ENCODE measurements at places on chromosomes 16 and 17.

- DNase-seq: no peak
Measured at GRCh38 chr16:88356124-88356726, 26.5 kb upstream of the ZNF469 start.

DNA sequence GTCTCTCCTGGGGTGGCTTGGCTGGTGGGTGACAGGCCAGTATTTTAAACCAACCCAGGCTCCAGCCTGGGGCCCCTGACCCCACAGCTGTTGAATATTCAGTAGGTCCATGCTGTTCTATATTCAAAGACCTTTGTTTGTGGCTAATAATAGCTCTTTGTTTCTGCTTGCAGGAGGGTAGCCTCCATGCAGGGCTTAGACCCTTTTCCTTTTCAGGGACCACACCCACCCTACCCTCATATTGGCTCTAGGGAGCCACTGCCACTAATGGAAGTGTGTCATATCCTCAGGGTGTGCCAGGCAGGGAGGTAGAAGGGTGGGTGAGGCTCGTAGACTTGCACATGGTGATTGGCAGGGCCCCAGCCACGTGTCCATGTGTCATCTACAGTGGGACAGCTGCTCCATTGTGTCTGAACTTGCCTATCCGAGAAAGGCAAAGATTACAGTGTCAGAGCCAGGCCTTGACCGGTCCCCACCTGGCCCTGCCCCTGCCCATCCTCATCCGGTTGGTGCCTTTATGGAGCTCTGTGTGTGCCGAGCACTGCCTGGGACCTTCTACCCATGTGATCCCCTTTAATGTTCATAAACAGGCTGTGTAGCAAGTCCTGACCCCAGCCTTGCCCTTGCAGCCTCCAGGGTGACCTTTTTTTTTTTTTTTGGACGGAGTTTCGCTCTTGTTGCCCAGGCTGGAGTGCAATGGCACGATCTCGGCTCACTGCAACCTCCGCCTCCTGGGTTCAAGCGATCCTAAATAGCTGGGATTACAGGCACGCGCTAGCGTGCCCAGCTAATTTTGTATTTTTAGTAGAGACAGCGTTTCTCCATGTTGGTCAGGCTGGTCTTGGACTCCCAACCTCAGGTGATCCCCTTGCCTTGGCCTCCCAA, 22.1 kb downstream of the TMC7 start:
- no peak for DNase-seq

- peak; percentile 41 for DNase-seq
Measured at GRCh38 chr16:30615358-30616091, 5.3 kb upstream of the ZNF689 start.

- no peak for DNase-seq
Measured at GRCh38 chr17:17844079-17844478, 7.3 kb upstream of the SREBF1 start.

DNA sequence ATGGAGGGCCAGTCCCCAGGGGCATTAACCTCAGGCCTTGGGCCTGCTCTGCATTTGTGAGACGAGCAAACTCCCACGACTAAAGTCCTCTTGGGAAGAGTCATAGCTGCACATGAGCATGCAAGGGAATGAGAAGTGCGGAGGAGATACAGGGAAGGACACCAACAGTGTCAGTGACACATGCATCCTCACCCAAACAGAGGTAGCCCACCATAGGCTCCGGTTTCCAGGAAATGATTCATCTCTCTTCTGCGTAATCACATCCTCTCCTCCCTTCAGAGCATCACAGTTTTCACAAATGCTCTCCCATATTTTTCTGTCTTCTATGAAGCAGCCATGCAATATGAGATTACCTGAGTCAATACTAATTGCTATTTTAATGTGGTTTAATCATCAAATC, 725.7 kb upstream of the GOT2 start:
- no peak for DNase-seq

DNA sequence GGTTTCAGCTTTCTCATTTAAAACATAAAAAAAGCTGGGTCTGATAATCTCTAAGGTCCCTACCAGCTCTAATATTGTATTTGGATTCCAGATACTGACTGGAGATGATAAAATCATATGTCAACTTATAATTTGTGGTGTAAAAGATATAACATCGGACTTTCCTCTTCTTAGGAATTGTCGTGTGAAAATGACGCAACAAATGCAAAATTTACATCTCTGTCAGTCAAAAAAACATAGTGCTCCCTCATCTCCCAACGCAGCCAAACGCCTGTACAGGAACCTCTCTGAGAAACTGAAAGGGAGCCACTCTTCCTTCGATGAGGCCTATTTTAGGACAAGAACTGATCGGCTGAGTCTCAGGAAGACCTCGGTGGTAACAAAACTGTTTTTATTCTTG, 197.3 kb downstream of the ANKFN1 start:
- DNase-seq: no peak

GRCh38 chr17:19736071-19736470, 12.0 kb downstream of the ALDH3A1 start:
- DNase-seq: no peak

DNA sequence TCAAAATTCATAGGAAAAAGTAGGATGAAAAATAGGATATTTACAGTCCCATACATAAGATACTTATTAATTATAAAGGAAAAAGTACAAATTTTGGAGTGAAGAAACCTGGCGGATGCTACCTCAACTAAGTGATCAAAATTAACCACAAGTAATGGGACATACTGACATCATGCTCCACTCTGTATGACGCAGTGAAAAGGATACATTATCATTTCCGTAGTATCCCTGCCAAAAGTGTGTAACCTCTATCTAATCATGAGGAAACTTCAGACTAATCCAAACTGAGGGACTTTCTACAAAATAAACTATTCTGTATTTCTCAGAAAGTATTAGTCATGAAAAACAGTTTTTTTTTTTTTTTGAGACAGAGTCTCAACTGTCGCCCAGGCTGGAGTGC, 60.5 kb downstream of the TRIM37 start:
- DNase-seq: no peak

DNA sequence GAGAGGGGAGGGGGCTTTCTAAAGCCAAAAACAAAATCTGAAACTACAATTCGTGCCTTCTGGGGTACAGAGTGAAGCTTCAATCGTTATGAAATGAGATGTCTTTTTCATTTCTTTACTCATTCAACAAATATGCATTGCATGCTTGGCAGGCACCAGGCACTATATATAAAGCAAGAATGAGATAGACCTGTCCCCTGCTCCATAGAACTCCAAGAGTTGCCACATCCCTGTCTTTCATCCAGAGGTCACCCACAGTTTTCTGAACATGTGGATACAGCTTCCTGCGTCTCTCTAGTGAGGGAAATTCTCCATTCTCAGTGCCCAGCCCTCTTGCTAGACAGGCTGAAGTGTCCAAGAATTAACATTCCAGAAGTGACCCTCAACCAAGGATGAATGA, 343.2 kb upstream of the MAF start:
- DNase-seq: no peak

GRCh38 chr17:63069245-63069644, 103.2 kb downstream of the TANC2 start:
- DNase-seq: no peak

DNA sequence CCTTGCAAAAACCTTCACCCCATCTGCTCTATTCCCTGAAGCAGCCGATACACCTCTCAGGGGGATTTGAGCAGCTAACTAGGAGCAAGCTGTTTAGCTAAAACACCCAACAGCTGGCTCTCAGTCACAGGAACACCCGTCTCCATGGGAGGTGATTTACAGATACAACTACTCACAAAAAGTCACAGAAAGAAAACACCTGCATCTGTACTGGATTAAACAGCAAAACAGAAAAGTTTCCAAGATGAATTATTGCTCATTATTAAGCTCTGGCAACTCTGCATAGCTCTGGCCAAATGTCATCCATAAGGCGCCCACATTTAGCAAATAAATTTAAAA, 22.3 kb downstream of the GJC1 start:
- DNase-seq: no peak

DNA sequence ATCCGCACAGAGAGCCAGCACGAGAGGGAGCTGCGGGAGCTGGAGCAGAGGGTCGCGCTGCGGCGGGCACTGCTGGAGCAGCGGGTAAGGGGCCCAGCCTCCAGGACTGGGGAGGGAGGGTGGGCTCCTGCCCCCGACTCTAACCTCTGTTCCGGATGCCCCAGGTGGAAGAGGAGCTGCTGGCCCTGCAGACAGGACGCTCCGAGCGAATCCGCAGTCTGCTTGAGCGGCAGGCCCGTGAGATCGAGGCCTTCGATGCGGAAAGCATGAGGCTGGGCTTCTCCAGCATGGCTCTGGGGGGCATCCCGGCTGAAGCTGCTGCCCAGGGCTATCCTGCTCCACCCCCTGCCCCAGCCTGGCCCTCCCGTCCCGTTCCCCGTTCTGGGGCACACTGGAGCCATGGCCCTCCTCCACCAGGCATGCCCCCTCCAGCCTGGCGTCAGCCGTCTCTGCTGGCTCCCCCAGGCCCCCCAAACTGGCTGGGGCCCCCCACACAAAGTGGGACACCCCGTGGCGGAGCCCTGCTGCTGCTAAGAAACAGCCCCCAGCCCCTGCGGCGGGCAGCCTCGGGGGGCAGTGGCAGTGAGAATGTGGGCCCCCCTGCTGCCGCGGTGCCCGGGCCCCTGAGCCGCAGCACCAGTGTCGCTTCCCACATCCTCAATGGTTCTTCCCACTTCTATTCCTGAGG, 4.4 kb downstream of the HIRIP3 start:
- no peak for DNase-seq

- DNase-seq: no peak
Measured at GRCh38 chr17:27242951-27243350, 51.0 kb upstream of the WSB1 start.

DNA sequence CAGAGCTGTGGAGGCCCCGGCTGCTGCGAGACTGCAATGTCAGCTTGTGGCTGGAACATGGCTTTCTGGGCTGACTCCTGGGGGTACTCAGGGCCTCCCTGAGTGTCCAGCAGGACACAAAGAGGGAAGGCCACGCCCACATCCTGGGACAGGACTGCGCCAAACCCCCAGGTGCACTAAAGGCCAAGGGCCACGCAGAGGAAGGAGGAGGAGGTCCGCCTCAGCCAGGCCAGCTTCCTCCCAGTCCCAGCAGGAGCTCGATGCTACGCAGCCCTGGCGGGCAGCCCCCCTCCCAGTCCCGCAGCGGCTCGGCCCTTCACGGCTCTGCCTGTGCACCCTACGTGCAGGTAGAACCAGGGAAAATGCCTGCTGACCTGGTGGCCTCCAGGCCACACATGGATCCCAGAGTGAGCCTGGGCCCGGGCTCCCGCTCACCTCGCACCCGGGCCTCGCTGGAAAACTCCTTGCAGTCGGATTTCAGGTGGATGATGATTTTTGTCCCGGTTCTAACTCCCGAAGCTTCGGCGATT, 21.2 kb downstream of the DNASE1 start:
- DNase-seq: no peak

DNA sequence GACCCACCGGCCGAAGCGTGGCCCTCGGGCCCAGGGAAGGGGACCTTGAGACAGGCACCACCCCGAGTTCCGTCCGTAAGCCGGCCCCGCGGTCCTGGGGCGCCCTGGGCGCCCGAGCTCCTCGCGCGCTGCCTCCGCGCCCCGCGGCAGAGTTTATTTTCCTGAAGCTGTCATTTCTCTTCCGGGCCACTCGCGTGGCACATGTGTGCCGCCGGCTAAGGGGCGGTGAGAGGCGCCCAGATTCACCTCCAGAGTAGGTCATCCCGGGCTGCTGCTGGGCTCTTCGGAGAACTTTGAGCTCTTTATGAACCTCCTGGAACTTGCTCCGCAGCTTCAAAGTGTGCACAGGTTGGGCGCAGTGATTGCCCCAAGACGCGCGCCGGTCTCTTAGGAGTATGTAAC, 489 bp downstream of the ZC3H18 start:
- no peak for DNase-seq

- no peak for DNase-seq
Measured at GRCh38 chr16:695355-696089, 5.3 kb upstream of the WDR24 start.

DNA sequence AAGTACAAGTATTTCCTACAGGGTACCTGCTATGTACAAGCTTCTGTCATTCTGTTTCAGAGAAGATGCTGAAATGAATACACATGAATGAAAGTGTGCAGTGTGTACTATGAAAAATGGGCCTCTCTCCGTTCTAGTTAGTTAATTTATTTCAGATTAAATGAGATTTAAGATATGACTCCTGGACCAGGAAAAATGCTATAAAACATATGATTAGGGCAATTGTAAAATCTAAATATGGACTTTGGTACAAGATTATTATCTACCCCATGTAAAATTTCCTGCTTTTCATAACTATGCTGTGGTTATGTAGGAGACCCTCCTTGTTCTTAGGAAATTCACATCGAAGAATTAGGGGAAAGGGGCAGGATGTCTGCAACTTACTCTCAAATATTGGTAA, 28.9 kb downstream of the MYO1D start:
- no peak for DNase-seq

DNA sequence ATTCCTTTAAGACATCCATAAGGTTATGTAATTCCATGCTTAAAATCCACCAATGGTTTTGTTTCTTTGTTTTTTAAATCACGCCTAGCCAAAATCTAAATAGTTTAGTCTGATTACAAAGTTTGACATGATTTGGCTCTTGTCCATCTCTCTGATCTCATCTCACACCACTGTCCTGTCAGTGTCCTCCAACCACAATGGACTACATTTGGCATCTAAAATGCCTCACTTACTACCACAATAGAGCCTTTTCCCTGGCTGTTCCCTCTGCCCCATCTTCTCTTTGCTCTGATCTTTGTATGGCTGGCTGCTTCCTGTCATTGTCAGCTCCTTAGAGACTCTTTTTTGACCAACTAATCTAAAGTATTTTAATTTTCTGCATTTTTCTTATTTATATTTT, 157.2 kb downstream of the MYO1D start:
- DNase-seq: no peak

GRCh38 chr17:82297714-82298537, 19.5 kb downstream of the CD7 start:
- peak; percentile 93 for DNase-seq

GRCh38 chr16:88803264-88803987, at the start of gene CDT1:
CDT1 (plus strand) TSS chr16:88803789; CDS start chr16:88803832, 43 bp downstream.
- peak; percentile 74 for DNase-seq

Measured in stimulated activated CD4-positive, alpha-beta T cell treated with anti-CD3 and anti-CD28 coated beads, Interleukin-1b, Interleukin-23, amount 100 ng/mL, for 1 hour (primary cell).